ENCODE measurements at places on chromosomes 11 and 22.

- DNase-seq: no peak
These were observed 31.2 kb downstream of the IL18 start for GRCh38 chr11:112132737-112133136.

- no peak for DNase-seq
These were observed 119.8 kb upstream of the TBCEL start for GRCh38 chr11:120904116-120904515.

DNA sequence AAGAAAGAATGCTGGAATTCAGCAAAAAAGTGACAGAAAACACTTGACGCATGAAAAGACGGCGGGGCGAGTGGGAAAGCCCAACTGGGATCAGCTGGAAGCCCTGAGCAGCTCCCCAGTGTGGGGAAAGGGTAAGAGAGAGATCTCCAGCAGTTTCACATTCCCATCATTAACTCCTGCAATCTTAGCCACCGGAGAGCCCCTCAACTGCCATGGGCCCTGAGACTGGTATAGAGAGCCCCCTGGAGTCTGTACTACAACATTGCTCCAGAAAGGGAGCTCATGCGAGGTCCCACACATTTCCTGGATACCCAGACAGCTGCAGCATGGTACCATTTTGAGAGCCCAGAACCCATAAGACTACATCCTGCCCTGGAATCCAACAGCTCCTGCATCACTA, 31.1 kb downstream of the MRGPRX4 start:
- no peak for DNase-seq

- no peak for DNase-seq
These were observed 12.4 kb upstream of the SERPIND1 start for GRCh38 chr22:20761536-20761935.

GRCh38 chr11:76228875-76229149, 22.5 kb upstream of the WNT11 start:
- no peak for DNase-seq

- DNase-seq: no peak
These were observed 1.9 kb downstream of the TST start for GRCh38 chr22:37017356-37017755.

GRCh38 chr11:107770551-107770951, 58.7 kb upstream of the SLN start:
- no peak for DNase-seq

DNA sequence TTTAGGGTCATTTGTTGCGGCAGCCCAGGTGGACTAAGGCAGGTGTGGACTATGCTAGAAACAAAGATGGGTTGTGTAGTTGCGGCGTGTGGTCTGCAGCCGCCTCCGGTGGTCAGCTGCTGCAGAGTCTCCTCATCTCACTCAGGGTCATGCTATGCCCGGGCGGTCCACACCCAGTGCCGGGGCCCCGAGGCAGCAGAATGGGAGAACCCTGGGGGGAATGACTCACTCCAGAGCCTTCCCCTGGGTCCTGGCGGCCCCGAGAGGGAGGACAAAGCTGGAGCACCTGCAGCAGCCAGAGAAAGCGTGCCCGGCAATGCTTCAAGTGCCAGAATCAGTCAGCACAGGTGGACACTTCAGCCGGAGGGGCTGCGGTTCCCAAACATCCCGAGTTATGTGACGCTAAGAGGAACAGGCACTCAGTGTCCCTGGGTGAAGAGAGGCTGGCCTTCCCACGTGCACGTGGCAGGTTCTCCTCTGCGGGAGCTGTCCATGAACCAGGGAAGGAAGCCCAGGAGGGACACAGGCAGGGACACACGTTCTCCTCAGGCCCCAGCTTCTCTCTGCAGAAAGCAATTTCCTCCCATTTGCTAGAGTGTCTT, 289.6 kb upstream of the B3GAT1 start:
- DNase-seq: no peak

- DNase-seq: no peak
These were observed 72.9 kb upstream of the EED start for GRCh38 chr11:86171627-86172026.
